Left colon (tissue), 2 donors: ENCODE measurements at places on chromosomes 1 and 21. TPM values are rescaled to one million over a fixed set of nuclear protein-coding genes. Genes with fewer than 3 reads are reported as not detected.

The LRRC39 gene
- total RNA-seq = not detected

The PTPN22 gene
- total RNA-seq = 5.7 TPM

The AMPD1 gene
- total RNA-seq = 2.2 TPM

The RIPPLY3 gene
- total RNA-seq = not detected

The CDC7 gene
- total RNA-seq = 3.8 TPM

The TTC22 gene
- 94.5 TPM for total RNA-seq

The MYOM3 gene
- 4.1 TPM for total RNA-seq

The PYHIN1 gene
- total RNA-seq = 0.31 TPM

The ATP6V1G3 gene
- not detected for total RNA-seq

The EFNA1 gene
- 176 TPM for total RNA-seq

The ZNF695 gene
- total RNA-seq = 1.1 TPM

The LCE3E gene
- not detected for total RNA-seq

The SLAMF7 gene
- total RNA-seq = 2.2 TPM

The G0S2 gene
- 4.4 TPM for total RNA-seq

The BROX gene
- 65.9 TPM for total RNA-seq

The LCE3C gene
- total RNA-seq = not detected

The TEDDM1 gene
- total RNA-seq = not detected

The FMO2 gene
- total RNA-seq = 1.4 TPM

The LENEP gene
- total RNA-seq = 0.52 TPM

The EFNA3 gene
- total RNA-seq = 7.7 TPM

The LCE6A gene
- not detected for total RNA-seq

The OR10R2 gene
- total RNA-seq = not detected

The LYST gene
- 22.4 TPM for total RNA-seq

The TRAF5 gene
- 16.2 TPM for total RNA-seq

The BTBD8 gene
- 2.8 TPM for total RNA-seq

The KRTAP13-2 gene
- total RNA-seq = 10.0 TPM
